ENCODE measurements at places on chromosomes 2 and 18.

DNA sequence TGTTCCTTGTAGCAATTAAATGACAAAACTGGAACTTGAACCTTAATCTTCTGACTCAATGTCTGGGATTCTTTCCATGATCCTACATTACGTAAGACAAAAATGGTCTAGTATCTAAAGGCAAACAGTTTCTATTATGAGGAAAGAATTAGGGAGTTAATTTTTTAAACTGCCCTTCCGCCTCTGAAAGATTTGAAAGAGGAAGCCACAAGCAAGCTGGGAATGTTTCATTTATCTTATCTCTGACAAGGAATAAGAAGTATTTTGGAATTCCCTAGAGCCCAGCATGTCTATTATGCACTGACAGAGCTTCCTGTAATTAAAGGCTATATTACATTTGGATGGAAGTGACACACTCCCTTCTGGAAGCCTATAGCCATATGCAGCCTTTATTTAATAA lies 558.8 kb upstream of the CDH2 start:
- no peak for DNase-seq

DNA sequence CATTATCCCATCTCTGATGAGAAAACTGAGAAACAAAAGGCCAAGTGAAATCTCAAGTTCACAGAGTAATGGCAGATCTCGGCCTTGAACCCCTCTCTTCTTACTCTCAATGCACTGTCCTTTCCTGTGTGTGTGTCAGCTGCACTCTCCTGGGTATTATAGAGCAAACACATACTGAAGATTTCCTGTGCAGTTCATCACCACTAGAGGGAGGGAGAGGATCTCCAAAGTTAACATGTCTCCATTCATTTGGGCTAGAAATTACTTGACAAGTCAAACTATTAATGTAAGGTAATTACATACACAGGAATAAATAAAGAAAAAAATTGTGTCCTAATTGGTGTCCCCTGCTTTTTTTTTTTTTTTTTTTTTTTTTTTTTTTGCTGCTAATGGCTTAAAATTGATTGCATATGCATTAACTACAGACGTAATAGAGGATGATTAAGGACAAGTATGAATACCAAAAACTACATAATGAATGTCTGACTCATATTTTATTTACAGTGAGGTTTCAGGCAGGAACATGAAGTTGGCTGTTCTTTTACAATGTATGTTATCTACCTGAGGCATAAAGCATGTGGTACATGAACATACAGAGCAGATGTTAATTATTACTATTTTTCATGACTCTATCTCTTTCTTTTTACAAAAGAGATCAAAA lies 269.2 kb downstream of the NYAP2 start:
- peak; percentile 33 for DNase-seq

GRCh38 chr2:135149251-135149650 lies 97.2 kb downstream of the RAB3GAP1 start:
- DNase-seq = no peak

DNA sequence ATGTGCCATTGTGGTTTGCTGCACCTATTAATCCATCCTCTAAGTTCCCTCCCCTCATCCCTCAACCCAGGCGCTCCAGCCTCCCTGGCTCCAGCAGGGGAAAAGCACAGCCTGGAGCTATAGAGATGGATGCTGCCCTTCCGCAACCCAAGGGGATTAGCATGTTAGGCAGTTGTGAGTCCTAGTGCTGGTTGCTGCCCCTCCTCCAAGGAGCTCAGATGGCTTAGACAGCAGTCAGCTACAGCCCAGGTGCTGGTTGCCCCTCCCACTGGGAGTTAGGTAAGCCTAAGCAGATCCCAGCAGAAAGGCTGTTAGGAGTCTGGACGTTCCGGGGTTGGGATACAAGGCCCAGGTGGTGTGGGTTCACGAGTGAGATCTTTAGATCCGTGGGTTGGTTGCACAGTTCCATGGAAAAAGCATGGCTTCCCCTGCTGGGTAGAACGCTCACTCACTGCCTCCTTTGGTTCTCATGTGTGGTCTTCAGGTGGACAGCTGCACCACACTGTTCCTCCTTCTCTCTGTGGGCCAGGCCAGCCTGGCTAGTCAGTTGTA lies 446.1 kb downstream of the ZNF804A start:
- DNase-seq = no peak

DNA sequence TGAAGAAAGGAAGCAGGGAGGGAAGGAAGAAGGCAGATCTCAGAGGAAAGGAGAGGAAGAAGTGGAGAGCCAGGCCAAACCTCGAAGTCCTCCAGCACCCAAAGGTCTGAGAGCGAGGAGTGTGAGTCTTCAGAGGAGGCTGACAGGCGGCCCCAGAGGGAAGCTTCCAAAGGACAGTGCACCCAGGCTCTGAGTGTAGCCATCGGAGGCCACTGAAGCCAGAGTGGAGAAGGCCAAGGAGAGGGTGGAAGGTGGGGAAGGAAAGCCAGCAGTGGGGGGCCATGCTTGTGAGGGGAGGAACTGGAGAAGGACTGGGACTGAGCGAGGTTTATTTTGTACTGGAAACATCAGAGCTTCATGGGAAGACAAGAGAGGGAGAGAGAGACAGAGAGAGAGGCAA lies 6.0 kb downstream of the ATP6V1B1 start:
- DNase-seq = no peak

GRCh38 chr2:239038773-239039478 lies 191.0 kb downstream of the TWIST2 start:
- no peak for DNase-seq

DNA sequence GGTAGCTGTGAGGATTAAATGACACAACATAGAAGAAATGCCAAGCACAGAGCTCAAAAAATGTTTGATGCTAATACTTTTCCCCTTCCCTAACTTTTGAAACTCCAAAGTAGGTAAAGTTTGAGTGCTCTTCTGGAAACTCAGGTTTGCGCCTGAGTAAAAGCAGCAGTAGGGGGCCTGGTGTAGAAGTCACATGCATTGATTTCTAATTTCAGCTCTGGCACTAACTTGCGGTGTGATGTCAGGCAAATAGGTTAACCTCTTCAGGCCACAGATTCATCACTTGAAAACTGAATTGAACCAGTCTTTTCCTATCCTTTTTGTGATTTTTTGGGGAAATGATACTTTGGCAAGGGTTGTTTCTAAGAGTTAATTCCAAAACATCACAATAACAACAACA lies 27.2 kb downstream of the LHCGR start:
- no peak for DNase-seq

- DNase-seq = no peak
Observed at GRCh38 chr18:48860269-48861180, 90.2 kb downstream of the SMAD7 start.

- DNase-seq = no peak
Observed at GRCh38 chr2:173708806-173709205, 256.4 kb downstream of the SP3 start.

DNA sequence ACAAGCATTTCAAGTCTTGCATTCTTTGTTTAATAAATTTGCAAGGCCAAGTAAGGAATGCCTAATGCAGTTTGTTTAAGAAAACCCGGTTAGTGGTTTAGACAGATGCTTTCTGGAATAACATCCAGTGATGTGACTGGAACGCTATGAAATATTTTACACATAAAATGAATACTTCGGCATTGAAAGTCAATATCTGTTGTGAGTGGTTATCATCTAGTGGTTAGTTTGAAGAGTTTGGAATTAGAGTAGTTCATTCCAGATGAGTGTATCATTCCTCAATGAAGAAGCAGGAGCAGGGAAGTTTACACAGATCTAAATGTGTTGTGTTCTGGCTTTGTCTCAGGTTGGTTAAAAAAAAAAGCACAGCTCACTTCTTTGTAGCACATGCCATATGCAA lies 608.0 kb upstream of the PIK3C3 start:
- no peak for DNase-seq

DNA sequence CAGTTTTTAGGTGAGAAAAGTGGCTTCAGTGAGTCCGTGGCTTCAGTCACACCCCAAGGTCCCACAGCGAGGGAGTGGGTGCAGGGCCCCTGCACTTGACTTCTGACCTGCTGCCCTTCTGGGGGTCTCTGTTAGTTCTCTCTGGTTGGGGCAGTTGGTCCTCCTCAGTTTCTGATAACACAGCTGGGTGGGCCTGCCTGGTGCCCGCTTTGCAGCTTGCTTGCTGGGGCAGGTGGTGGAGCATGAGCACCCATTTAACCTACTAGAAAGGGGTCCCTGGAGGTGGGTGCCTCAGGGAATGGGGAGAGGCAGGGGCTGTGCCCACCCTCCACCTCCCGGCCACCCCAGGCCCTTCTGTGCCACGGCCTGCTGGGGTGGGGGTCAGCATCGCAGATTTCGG lies 83.2 kb downstream of the ASB1 start:
- no peak for DNase-seq

GRCh38 chr2:200297989-200298388 lies 8.5 kb upstream of the SPATS2L start:
- DNase-seq = no peak

DNA sequence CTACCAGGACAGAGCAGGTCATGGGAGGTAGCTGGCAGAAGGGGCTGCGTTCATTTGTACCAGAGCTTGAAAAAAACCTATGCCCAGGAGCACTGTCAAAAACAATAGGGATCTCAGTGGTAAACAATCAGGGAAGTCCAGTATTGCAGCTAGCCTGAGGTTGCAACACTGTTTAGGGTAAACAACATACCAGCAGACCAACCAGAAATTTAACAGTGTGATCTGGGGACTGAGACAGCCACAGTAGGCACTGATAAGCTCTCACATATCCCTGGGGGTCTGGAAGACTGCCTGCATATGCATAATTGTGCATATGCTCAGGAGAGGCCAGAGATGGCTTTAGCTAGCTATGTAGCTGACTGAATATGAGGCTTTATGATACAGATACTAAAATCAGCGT lies 12.0 kb upstream of the ZCCHC2 start:
- DNase-seq = no peak

DNA sequence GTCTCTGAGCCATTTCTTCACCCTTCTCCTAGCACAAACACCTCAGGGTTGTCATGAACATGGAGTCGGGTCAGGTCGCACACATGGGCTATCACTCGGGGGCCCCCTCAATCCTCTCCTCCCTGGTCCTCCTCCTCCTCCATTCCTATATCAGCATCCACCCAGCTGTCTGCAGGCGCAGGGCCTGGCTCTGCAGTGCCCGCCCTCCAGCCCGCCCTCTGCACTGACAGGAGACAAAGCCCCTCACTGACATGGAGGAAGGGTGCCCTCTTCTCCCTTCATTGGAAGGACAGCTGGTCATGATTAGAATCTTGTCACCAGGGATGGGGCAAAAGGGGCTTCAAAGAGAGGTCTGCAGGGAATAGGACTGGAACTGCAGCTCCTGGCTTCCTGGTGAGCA lies 21.7 kb downstream of the HS1BP3 start:
- DNase-seq = no peak

DNA sequence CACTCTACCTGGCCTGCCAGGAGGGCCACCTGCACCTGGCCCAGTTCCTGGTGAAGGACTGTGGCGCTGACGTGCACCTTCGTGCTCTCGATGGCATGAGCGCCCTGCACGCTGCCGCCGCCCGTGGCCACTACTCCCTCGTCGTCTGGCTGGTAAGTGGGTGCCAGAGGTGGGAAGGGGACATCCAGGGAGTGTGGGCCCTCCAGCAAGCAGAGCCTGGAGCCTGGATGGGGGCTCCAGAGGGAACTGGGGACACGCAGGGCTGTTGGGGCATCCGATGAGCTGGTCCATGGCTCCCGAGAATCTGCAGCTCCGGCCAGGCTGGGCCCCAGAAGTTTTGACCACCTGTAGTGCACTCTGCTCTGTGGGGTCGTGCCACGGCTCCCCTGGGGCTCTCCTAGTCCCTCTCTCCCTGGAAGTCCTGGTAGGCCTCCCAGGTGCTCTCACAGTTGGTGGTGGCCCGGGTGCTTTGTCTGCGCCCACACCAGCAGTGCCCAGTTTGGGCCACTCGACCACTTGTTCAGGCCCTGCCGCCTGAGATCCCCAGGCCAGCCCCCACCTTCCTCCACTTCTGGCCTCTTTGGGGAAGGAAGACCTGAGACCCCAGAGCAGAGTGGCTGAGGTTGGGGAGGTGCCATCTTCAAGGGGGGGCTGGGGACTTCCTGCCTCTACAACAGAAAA lies 4.7 kb downstream of the ESPNL start:
- DNase-seq = no peak

- DNase-seq = peak; percentile 85
Observed at GRCh38 chr18:35040988-35041814, at the start of gene MAPRE2. Gene MAPRE2 (plus strand): TSS chr18:35041413. CDS start chr18:35041540, 127 bp downstream.

DNA sequence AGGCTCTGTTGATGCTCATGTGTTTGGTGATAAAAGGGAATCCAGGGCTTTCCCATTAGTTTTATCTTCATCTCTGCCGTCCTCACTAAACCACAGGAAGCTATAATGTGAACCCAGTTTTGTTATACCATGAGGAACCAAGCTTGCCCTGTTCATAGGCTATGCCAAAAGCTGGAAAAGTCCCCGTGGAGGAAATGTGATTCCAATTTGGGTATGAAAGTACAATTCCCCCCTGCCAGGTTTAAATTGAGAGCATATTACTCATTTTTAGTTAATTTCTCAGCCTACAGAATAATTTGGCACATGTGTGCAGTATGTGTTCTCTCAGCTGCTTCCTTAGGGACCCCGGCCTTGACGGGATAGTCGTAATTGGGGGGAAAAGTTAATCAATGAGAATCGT lies 327.4 kb downstream of the RND3 start:
- DNase-seq = no peak

DNA sequence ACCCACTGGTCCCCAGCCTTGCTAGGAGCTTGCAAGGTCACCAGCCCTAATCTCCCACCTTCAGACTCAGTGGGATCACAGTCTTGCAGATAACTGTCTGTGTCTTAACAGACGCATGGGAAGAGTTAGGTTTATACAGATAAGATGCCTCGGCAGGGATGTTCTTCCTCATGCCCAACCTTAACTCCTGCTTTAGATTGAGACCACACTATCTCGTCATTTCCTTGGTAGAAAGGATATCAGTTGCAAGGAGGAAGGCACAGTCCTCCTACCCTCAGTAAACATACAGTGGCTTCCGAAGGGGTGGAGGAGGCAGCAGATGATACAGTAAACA lies 7.2 kb downstream of the NT5DC4 start:
- DNase-seq = no peak

DNA sequence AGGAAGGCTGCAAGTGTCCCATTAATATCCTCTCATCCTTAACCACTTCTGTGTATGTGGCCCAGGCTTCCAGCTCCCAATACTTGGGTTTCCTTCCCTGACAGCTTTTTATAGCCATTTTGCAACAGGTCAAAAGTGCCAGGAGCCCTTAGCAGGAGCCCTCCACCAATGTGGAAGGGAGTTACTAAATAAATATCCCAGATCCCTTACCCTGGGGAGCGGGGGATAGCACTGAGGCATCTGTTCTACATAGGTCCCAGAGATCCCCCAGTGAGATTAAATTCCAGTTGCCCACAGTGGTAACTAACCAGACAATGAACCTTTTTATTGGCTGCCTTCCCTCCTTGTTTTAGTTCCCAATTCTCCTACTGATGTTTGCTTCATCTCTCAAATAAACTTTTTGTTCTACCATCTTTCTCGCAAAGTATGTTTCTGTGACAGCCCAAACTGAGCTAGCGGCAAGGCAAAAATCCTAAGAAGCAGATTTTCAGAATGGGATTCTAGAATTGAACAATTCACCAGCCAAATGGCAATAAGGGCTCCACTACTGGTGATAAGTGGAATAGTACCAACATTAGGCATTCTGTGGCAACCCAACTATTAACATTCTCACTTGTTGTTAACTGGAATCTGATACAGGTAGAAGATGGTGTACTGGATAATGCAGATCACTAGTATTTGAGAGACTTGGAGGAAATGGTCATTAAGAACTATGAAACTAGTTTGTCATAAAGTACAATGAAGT lies 83.9 kb upstream of the MAPRE2 start:
- peak; percentile 62 for DNase-seq

Data from smooth muscle cell of the brain vasculature (primary cell).